ENCODE measurements at places on chromosomes 5 and 9.

- H3K4me1 ChIP-seq, result peaks cover 16% of the 10 kb centered on the region
- no peak for DNase-seq
- H3K27ac ChIP-seq, result no peak overlapping the region
- no peaks in the 10 kb centered on the region for H3K36me3 ChIP-seq
Observed at GRCh38 chr9:129237803-129238202, 59.7 kb upstream of the IER5L start.

DNA sequence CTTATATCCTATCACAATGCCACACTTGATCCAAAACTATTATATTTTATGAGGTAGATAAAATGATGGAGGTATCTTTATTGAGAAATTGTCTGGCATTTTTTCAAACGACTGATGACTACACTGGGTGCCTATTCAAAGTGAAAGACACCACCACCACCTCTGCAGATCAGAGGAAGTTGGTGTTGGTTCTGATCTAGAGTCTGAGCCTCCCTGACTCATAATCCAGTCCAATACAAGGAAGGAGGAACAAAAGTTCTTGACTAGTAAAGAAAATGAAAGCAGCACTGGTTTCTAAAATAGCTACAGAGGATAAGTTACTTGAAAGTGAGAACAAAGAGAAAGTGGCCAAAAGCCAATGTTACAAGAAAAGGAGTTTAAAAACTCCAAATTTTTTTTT is 139.9 kb downstream of the RFX3 start:
- no peak overlapping the region for H3K27ac ChIP-seq
- no peak for DNase-seq
- H3K27me3 ChIP-seq, result no peaks in the 10 kb centered on the region
- no peaks in the 10 kb centered on the region for H3K4me1 ChIP-seq
- no peak overlapping the region for H3K4me3 ChIP-seq
- peaks cover 56% of the 10 kb centered on the region for H3K36me3 ChIP-seq

DNA sequence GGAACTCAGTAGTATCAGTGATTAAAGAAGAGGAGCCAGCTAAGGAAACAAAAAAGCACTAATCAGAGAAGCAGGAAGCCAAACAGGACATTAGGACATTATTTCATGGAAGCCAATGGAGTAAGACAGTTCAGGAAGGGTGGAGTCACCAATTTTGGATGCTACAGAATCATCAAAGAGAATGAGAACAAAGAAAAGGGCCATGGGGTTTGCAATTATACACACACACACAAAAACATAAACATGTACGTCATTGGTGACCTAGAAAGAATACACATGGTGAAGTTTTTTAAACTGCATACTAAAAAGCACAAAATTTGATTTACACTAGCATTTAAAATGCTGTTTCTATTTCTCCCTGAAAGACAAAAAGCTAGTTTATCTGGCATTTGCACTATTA is 96.8 kb upstream of the MRPS30 start:
- H3K4me3 ChIP-seq, result no peak overlapping the region
- H3K36me3 ChIP-seq, result no peaks in the 10 kb centered on the region
- peaks cover 11% of the 10 kb centered on the region for H3K4me1 ChIP-seq
- no peak overlapping the region for H3K27ac ChIP-seq
- DNase-seq, result no peak

DNA sequence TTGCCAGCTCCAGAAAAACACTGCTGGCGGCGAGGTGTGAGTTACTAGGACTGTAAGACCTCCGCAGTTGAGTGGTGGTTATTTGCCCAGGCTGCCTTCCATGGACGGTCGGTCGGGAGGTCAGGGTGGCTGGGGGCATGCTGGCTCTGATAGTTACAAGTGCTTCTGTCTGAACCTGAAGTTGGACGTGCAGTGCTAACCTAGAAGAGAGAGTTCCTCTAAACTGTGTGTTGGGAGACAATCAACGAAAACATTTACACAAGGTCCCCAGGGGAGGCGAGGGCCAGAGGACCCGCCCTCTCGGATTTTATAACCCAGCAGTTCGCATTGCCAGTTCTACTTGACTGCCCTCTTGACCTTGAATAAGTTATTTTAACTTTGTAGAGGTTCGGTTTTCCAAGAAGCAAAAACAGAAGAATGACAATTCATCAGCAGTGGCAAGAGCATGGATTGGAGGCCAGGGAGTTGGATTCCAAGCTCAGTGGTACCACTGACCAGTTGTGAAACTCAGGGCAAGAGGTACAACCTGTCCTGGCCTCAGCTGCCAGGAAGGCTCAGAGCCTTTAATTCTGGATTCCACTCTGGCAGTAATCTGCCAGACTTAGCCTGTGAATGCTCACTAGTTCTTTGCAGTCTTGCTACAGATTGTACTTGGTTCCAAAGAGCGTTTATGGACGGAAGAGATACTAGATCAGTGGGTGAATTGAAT is 28.7 kb upstream of the PDE8B start:
- peak overlapping the region; percentile 53 for H3K4me3 ChIP-seq
- H3K27ac ChIP-seq, result no peak overlapping the region
- H3K4me1 ChIP-seq, result peaks cover 6% of the 10 kb centered on the region
- H3K36me3 ChIP-seq, result no peaks in the 10 kb centered on the region
- no peak for DNase-seq
- H3K27me3 ChIP-seq, result peaks cover 57% of the 10 kb centered on the region
